ENCODE measurements at places on chromosomes 7 and 10.

- no peak for DNase-seq
These were observed 179.4 kb downstream of the PIP4K2A start for GRCh38 chr10:22534849-22535604.

- DNase-seq, result no peak
These were observed 1.0 kb upstream of the ANKRD1 start for GRCh38 chr10:90921906-90922305.

GRCh38 chr7:77328669-77329068 lies 87.5 kb downstream of the GSAP start:
- DNase-seq, result no peak

- DNase-seq, result no peak
These were observed 194.1 kb upstream of the SP8 start for GRCh38 chr7:20980668-20981264.

GRCh38 chr10:99930731-99931550 lies 78.8 kb downstream of the DNMBP start:
- peak; percentile 50 for DNase-seq

DNA sequence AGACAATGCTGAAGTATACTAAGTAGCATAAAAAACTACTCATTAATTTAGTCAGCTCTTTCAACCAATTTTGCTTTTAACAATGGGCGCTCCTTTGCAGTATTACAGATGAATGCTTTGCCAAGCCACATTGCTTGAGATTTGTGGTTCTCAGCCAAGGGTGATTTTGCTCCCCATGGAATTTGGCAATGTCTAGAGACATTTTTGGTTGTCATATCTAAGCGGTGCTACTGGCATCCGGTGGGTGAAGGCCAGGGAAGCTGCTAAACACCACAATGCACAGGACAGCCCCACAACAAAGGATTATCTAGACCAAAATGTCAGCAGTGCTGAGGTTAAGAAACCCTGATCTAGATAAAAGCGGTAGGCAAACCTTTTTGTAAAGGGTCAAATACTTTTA lies 112.0 kb downstream of the UBE2H start:
- DNase-seq, result no peak
